ENCODE measurements at places on chromosomes 6 and 20.

DNA sequence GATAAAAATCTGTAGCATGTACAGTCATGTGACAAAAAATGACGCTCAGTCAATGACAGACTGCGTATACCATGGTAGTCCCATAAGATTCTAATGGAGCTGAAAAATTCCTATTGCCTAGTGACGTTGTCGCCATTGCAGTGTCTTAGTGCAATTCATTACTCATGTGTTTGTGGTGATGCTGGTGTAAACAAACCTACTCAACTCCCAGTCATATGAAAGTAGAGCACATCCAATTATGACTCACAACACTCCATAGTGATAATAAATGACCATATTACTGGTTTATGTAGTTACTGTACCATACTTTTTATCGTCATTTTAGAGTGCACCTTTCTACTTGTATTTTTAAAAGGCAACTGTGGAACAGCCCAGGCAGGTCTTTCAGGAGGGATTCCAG, 45.0 kb downstream of the TFAP2A start:
- peak; percentile 77 for DNase-seq

DNA sequence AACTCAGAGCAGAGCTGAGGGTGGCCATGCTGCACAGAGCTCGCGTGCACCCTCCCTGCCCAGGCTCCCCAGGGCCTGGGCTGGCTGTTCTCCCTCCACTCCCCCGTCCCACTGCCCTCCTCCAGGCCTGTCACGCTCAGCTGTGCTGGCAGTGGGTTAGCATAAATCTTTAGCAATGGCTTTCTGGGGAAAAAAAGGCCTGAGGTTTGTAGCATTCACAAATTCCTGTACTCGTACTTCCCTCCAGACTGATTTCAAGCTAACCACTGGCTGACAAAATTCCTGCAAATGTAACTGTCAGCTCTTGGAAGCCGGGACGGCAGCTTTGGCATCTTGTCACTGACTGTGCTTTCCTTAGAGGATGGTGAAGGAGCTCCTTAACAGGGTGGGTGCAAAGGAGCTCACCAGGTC, 22.3 kb upstream of the SMOC2 start:
- DNase-seq: no peak

DNA sequence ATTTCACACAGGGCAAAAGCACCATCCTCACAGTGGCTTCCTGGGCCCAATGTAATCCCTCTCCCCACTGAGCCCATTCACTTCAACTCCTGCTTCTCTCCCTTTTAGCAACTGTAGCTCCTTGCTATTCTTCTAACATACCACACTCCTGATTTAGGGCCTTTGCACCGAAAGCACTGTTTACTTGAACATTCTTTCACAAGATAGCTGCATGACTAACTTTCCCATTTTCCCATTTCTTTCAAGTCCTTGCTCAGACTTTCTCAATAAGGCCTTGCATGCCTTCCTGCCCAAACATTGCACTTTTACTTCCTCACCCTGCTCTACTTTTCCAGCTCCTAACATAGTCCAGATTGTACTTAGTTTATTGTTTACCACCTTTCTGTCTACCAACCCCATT, 73.0 kb downstream of the SHPRH start:
- DNase-seq: peak; percentile 62

- DNase-seq: peak; percentile 56
These were observed 6.4 kb upstream of the SLC2A12 start for GRCh38 chr6:134058622-134059366.

- peak; percentile 54 for DNase-seq
These were observed 33.7 kb upstream of the IYD start for GRCh38 chr6:150334790-150335783.

- DNase-seq: no peak
These were observed at the start of gene LTB for GRCh38 chr6:31582230-31582643. Gene LTB, minus strand, starts transcription at chr6:31582424. Its CDS starts 7 bp downstream, at chr6:31582417.

- DNase-seq: no peak
These were observed 26.0 kb downstream of the TOX2 start for GRCh38 chr20:43940518-43941225.

DNA sequence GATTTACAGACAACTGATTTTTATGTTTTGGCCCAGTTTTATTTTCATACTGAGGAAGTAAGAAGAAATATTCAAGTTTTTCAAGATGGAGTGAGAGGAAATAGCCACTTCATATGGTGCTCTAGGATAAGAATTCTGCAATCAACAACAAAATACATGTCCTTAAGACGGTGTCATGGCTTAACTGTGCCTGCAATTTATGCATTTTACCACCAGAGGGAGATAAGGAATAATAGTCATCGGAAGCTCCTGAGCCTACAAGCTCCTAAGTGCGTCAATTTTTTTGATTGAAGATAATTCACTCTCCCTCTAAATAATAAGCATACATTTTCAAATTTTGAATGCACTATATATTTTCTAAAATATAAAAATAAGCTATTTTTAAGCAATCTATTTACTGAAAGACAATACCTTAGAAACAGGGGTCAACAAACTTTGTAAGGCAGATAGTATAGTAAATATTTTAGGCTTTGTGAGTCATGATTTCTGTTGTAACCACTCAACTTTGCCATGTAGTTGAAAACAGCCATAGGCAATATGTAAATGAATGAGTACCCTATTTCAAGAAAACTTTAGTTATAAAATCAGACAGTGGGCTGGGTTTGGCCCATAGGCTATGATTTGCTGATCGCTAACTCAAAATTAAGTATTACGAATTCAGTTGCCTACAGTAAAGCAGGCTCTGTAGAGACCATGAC, 230.9 kb upstream of the DTNBP1 start:
- no peak for DNase-seq

DNA sequence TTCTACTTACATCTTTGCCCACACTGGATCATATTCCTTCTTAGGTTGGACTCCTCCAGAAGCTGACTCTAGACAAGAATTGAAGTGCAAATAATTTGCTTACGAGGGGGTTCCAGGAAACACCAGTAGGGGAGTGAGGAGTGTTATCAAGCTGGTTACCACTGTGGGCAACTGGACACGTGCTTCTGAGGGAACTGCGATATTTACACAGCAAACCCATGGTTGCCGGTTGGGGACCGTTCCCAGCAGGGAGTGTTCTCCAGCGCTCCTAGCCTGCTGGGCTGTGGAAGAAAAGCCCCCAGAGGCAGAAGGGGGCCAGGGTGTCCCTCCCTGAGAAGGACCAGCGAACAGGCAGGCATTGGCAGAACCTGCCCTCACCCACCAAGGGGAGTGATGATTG, 21.7 kb downstream of the MDFI start:
- no peak for DNase-seq

- no peak for DNase-seq
These were observed 102.7 kb downstream of the AGPAT4 start for GRCh38 chr6:161171207-161171606.

DNA sequence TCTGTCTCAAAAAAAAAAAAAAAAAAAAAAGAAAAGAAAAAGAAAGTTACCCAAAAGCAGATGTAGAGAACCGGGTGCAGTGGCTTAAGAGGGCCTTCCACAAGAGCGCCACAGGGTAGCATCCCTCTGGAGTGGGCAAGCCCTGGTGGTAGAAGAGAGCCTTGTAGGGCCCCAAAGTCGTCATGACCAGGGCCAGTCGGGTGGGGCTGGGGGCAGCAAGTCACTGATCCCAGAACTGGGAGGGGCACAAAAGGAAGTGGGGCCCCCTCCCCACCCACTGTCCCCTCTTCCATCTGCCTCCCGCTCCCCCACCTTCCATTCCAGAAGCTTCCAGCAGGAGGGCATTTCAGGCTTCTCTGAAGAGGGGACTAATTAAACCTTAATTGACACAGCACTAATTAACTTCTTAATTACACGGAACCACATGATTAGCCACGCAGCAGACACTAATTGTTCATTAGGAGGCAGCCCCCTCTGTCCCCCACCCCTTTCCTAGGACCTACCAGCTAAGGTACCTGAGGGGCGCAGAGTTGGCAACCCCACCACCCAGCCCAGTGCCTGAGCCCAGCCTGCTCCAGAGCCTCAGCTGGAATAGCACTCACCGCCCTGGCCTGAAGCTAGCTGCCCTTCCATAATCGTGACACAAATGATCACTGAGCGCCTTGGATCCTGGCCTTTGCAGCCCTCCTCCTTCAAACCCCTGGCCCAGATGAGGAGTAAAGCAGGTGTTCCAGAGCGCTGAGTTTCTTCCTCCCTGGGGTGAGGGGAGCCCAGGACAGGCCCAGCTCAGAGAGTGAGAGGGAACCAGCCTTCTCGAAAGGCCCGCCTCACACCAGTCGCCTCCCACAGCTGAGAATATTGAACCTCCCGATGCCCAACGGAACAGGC, 34.8 kb downstream of the MDFI start:
- DNase-seq: no peak

- no peak for DNase-seq
These were observed 14.0 kb upstream of the GRM4 start for GRCh38 chr6:34159844-34160243.

GRCh38 chr20:50475681-50476292, 34.4 kb upstream of the PTPN1 start:
- DNase-seq: peak; percentile 65

DNA sequence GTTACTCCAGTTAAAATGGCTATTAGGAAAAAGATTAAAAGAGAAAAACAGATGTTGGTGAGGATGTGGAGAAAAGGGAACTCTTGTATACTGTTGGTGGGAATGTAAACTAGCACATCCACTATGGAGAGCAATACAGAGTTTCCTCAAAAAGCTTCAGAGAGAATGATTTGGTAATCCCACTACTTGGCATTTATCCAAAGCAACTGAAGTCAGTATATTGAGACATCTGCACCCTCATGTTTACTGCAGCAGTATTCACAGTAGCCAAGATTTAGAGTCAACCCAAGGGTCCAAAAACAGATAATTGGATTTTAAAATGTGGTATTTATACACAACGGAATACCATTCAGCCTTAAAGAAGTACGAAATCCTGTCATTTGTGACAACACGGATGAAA, 469.5 kb downstream of the QKI start:
- no peak for DNase-seq

- DNase-seq: no peak
These were observed 60.2 kb downstream of the LRRC1 start for GRCh38 chr6:53854843-53855567.

DNA sequence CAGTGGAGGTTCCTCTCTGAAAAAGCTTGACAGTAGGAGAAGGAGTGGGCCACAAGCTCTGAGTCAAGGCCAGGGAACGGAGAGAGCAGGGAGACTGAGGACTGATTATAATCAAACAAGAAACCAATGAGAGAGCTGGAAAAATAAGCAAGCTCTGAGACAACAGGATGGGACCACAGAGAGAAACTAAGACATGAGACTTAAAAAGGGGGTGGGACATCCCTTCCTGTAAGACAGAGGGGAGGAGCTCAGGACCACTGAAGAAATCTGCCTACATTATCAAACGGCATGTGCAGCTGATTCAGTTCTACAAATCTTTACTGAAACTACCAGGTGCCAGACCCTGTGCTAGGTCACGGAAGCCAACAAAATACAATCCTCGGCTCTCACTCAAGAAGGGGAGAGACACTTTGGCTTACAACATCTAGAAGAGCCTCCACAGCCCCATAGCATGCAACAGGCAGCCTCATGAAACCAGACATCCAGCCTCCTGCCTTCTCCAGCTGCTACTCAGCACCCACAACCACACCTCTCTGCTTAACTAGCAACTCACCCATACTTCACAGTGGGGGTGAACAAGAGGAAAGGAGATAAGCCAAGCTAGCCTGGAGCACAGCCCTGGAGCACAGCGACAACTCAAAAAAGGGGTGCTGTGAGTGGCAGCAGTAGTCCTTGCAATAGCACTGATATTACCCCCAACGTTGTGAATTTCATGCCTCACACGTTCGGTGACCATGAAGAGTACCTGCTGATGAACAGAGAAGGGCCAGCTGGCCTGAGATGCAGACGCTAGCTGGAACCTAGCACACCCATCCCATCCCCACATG, 39.1 kb upstream of the ANKRD60 start:
- no peak for DNase-seq

GRCh38 chr6:5996714-5997419, 9.9 kb downstream of the NRN1 start:
- DNase-seq: peak; percentile 66

- DNase-seq: no peak
These were observed 306.2 kb upstream of the NT5E start for GRCh38 chr6:85143676-85144075.

DNA sequence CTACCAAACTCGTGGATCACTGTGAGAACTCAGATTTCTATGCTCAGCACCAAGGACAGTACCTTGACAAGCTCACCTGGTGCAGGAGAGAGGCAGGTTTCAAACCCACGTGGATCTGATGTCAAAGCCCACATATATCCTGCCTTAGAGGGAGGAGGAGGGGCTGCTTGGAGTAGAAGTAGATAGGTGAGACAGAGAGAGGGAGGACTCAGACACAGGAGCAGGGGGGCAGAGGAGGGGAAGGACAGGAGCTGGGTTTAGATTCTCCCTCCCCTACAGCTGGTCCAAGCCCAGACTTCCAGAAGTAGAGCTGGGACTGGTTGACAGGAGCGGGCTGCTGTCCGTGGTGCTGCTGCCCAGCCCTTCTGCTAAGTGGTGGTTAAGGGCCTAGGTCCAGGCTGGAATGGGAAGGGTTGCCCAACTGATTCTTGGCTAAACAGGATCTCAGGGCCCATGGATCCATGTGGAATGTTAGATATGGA, 77.5 kb downstream of the CDH22 start:
- DNase-seq: peak; percentile 17

GRCh38 chr6:118646977-118647376, 4.4 kb downstream of the CEP85L start:
- no peak for DNase-seq

DNA sequence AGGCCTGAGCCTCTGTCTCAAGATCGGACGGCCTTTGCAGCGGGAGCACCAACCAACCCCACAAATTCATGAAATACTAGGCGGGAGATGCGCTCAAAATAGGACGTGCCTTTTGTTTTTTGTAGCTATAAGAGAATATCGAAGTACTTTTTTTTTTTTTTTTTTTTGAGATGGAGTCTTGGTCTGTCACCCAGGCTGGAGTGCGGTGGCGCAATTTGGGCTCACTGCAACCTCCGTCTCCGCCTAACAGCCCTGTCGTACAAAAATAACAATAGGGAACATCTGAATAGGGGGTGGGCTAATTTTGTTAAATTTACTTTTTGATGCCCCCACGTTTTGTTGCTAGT, 5.9 kb upstream of the TUBB2A start:
- no peak for DNase-seq

DNA sequence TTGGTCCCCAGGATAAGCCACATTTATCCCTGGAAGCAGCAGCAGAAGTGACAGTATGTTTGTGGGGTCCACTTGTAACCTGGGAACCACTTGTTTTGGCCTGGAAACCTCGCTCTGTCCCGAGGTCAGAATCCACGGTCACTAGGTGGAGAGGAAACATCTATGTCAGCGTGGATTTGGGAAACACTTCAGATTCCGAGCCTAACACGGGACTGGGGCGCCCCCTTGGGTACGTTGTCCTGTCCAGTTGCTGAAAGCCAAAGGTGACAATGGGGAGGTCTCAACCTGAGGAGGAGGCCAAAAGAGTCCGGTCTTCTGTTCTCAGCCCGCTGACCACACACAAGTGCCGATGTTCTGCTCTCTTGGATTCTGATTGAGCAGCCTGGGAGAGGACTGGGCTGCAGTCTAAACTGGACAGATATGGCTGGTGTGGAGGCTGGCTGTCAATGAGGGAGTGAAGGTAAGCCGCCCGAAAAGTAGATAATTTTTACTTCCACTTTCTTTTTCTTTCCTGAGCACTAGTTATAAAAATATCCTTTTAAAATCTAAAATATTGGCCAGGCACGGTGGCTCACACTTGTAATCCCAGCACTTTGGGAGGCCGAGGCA, 4.9 kb upstream of the ZFP57 start:
- DNase-seq: no peak

GRCh38 chr6:7671076-7671475, 54.8 kb upstream of the BMP6 start:
- DNase-seq: peak; percentile 55

- no peak for DNase-seq
These were observed 68.3 kb upstream of the SMIM29 start for GRCh38 chr6:34317172-34317477.

- peak; percentile 43 for DNase-seq
These were observed 36.8 kb downstream of the MANEA start for GRCh38 chr6:95614094-95614493.

Data from EL (cell line).